ENCODE measurements at places on chromosomes 3 and 15.

- no peak for DNase-seq
These were observed 17.5 kb downstream of the ALS2CL start for GRCh38 chr3:46675843-46676567.

DNA sequence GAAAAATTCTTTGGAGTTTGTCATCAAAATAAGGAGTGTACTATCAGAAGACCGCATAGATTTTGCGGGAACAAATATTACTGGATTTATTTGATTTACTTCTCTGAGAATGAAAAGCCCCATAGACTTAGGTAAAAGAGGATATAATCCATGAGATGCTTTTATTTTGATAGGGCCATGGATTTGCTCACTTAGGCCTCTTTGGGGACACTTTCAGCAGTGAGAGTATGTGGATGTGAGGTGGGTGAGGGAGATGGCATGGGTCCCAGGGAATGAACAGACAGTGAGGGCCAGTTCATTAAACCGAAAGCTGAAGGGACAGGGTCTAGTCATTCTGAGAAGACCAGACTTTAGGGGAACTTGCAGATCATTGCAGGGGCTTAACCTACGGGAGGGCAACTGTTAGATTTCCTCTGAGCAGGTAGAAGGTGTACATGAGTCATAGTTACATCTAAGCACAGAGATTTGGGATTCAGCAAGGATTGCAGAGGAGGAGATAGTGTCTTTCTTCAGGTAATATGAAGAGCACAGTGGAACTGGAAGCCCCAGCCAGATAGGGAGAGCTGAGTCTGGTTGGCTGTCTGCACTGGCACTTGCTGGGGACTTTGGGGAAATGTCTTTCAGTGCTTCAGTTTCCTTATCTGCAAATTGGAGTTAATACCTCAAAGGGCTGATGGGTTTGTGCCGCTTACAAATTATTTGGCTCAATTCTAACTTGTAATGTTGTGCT lies 30.8 kb downstream of the SH3GL3 start:
- no peak for DNase-seq

GRCh38 chr3:115800489-115801075 lies 177.3 kb downstream of the GAP43 start:
- no peak for DNase-seq

DNA sequence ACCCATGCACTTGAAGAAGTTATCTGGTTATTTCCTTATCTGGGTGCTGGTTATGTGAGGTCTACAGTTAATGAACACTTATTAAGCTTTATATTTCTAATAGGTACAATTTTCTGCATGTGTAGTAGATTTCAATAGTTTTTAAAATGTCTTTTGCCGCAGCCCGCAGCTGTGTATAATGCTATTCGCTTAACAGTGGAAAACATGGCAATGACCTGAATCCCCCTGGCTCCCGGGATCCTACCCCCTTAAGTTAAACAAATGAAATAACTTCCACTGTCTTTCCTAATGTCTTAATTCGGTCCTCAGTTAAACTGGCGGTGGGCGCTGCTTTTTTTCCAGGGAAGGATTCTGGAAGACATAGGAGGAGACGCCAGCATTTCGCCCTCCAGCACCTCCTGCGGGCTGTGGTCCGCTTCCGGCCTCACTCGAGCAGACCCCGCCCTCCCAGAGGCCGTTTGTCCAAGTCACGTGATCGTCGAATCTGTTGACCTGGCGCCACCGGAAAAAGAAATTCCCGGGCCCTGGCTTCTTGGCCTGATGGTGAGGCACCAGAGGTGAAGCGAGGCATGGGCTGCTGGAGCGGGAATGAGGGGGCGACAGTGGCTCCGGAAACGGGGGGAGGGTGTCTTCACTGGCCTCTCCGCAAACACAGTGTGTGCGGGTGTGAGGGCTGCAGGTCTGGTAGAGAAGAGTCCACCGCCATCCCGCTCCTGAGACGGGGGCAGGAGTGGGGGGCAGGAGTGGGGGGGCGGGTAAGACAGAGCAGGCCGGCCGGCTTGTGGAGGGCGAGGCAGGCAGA lies 45.6 kb upstream of the CSPG4 start:
- peak; percentile 45 for DNase-seq

GRCh38 chr3:149588909-149589308 lies 68.9 kb downstream of the WWTR1 start:
- no peak for DNase-seq

DNA sequence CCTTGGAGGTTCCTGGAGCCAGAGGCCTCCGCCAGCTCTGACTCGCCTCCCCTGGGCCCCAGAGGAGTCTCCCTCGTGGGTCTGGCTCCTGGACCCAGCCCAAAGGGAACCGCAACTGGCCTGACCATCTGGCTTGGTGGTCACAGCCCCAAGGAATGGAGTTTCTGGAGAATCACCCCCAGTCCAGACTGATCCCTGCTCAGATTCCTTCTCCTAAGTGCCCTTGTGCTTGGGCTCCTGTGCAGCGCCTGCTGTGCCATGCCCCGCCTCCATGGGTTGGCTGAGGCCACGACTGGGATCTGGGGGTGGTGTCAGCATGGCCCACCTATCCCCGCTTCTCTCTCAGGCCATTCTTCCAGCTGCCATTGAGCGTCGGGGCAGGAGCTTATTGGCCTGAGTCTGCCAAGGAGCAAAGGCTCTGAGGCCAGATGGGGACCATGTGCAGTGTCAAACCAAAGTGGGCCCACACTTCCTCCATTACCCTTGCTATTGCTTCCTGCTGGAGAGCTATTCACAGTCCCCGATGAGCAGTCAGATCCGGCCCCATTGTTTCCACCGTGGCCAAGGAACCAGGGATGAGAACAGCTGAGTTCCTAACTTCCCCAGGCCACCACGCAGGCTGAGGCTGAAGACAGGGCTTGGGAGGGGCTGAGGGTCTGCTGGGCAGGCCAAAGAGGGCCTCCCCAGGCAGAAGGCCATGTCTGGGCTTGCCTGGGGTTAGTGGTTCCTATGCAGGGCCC lies 19.0 kb downstream of the CSPG4 start:
- DNase-seq, result no peak

GRCh38 chr15:98660055-98660454 lies 11.7 kb downstream of the IGF1R start:
- DNase-seq, result no peak

GRCh38 chr15:42688301-42688700 lies 48.6 kb downstream of the CDAN1 start:
- DNase-seq, result no peak

DNA sequence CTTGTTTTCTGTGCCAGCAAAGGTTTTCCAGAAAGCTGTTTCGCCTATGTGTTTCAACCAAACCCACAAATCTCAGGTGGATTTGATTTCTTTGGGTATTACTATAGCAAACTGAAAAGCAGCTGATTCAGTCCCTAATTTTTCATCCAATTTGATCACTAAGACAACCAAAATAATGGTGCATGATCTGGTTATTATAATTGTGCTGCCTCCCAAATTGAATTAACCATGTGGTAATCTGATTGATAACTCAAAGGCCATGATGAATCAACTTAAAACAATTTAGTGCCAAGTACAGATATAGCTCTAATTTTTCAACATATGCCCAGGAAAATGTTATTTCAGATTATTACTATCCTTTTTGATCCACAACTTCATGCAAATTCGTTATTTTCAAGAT lies 30.6 kb downstream of the PRTG start:
- no peak for DNase-seq

GRCh38 chr15:27070841-27071240 lies 99.9 kb downstream of the GABRG3 start:
- no peak for DNase-seq

Data from activated T-cell treated with anti-CD3 and anti-CD28 coated beads, Interleukin-2, amount 50 U/mL, for 1 hour (primary cell).